ENCODE measurements at places on chromosomes 2 and 18.

DNA sequence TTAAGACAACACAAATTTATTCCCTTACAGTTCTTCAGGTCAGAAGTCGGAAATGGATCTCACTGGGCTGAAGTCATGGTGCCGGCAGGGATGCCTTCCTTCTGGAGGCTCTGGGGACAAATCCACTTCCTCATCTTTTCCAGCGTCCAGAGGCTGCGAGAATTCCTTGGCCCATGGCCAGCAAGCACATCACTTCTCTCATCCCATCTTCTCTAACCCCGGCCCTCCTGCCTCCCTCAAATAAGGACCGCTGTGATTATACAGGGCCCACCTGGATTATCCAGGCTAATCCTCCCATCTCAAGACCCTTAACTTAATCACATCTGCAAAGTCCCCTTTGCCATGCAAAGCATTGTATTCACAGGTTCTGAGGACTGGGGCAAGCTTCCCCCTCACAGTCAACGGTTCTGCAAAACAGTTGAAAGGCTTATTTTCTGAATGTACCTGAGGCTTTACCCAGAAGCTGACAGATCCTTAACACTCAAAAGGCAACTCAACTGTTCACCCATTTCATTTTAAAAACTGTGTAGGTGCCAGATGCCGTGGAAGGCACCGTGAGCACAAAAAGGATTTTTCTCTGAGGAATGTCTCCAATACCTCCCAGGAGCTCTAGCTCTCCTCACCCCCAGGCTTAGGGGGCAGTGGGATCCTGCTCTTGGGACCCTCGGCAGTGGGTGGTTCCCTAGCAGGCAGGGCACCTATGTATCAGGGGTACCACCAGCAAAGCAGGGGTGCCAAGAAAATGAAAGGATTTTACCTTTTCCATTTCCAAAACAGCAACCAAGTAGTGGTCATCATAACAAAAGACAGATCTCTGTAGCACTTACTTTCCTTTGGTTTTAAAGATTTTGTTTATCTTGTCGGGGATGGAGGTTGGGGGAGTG, 84.0 kb downstream of the KCTD1 start:
- no peak for DNase-seq

GRCh38 chr2:162312853-162313252, 5.6 kb downstream of the IFIH1 start:
- no peak for DNase-seq

- no peak for DNase-seq
These were observed 259.1 kb downstream of the STK39 start for GRCh38 chr2:167988296-167988695.

GRCh38 chr18:3671176-3671575, 221.2 kb downstream of the TGIF1 start:
- no peak for DNase-seq

DNA sequence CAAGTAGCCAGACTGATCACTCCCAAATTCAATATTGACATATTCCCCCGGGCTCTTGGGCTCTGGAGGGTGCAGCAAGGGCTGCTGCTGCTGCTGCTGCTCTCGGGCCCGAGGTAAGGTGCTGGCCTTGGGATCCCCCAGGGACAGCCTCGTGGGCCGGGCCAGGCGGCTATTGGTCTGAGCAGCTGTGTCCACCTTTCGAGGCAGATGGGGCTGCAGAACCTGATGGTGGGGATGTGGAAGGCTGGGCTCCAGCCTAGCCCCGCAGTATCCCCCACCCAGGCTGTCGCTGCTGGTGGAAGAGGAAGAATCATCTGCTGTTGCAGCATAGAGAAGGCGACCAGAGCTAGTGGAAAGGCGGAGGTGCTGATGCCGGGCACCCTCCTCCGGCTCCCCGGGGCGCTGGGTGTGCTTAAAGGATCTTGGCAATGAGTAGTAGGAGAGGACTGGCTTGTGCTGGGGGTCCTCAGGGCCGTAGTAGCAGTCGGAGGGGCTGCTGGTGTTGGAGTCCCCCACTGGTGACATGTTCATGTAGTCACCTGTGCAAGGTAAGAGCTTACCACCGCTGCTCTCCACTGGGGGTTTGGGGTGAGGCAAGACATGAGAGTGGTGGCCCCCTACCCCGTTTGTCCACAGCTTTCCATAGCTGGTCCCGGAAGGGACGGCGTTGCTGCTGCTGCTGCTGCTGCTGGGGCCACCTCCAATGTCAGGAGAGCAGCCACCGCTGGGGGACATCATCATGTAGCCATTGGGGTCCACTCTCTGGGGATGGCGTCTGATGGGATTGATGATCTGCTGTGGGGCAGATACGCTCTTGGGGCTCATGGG, 3.4 kb downstream of the IRS1 start:
- DNase-seq: no peak

DNA sequence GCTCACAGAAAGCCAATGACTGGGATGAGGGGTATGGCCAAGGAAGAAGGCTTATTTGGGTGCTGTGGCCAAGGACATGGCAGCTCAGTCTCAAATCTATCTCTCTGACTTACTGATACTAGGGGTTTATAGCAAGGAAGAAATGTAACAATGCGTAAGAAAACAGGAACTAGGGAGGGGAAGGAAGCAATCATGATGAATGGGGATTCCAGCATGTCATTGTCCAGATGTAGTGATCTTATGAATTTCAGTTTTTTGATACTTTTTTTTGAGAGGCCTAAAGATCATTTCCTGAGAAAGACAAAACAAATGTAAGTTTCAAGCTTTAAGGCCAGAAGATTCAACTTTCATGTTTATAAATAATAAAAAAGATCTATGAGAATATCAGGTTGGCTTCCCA, 298.6 kb upstream of the FAM98A start:
- DNase-seq: no peak

DNA sequence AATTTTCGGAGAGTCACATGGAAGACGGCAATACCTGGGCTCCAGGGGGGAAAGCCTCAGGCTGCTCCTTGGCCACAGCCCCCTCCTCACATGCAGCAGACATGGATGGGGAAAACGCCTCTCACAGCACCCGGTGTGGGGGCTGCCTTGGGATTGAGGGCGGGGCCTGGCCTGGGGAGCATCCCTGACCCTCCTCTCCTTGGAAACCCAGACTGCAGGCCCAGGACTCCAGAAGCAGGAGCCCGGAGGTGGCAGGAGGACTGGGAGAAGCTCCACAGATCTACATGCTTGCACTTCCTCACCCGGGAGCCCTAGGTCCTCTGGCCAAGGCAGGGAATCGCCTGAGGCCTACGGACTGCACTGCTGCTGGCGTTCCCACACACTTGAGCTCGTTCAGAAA, 12.1 kb upstream of the HES6 start:
- no peak for DNase-seq

DNA sequence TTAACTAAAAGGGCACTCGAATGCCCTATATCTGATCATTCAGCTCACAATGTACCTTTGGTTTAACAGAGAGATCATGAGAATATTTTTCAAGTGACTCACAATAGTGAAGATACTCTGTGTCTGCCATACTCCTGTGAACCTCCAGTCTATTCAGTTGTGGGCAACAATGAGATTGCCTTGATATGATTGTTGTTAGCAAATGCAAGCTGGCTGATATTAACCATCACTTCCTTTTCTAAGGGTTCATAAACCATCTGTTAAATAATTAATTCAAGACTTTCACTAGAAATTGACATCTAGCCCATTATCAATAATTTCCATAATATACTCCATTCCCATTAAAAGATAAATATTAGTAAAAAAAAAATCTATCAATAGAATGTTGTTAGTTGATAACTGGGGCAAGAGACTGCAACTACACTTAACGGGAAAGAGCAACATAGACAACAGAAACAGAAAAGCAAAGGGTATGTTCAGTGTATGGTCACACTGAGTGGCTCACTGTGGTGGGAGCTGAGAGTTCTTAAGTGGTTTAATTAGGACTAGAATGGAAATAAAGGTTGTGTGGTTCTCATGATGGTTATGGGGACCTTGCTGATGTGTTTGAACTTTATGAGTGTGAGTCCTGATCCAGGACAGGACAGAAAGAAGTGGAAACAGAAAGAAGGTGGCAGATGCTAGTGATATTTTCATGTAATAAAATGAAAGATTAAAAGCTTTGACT, 11.9 kb downstream of the IL18RAP start:
- DNase-seq: no peak

- DNase-seq: peak; percentile 92
These were observed at the start of gene PTPN2 for GRCh38 chr18:12883684-12884405. PTPN2 (minus strand) TSS chr18:12884237; CDS start chr18:12884141, 96 bp downstream.

Measured in NCI-H2227 treated with DMSO at 0.1 percent for 48 hours (cell line).